ENCODE measurements at places on chromosomes 3 and 15. TPM values are rescaled to one million over a fixed set of nuclear protein-coding genes. Genes with fewer than 3 reads are reported as not detected.

DNA sequence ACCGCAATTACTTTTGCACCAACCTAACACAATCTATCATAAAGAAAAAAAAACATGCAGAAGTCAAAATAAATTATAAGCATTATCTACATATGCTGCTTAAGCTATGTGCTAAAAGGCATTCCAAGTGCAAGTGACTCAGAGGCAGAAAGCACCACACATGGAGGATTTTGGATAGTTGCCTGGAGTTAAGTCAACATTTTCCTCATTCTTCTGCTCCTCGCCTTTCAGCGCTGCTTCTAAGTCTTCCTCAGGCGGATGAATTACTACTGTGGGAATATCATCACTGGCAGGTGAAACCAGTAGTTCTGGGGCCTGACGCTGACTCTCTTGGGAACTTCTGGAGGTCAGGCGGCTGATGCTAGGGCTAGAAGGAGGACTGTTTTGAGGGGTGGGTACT is 53.1 kb downstream of the SLC4A7 start:
- DNase-seq, result peak; percentile 71
- H3K36me3 ChIP-seq, result peaks cover 75% of the 10 kb centered on the region
- H3K27me3 ChIP-seq, result no peaks in the 10 kb centered on the region
- H3K4me1 ChIP-seq, result peaks cover 20% of the 10 kb centered on the region

DNA sequence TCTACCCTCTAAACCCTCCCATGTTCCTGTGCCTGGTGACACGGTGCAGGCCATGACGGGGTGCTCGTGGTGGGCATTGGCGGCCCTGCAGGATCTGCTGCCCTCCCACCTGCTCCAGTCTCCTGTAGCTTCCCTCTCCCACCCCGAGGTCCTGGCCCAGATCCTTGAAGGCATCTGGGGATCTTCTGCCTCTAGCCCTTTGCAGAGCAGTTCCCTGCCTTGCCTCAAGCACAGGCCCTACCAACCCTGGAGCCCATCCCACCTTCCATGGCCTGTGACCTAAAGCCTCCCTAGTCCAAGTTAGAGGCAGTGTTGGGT is 27.5 kb upstream of the SEC13 start:
- H3K27me3 ChIP-seq, result no peaks in the 10 kb centered on the region
- H3K27ac ChIP-seq, result no peak overlapping the region
- DNase-seq, result peak; percentile 84
- peaks cover 16% of the 10 kb centered on the region for H3K4me1 ChIP-seq

GRCh38 chr15:80514071-80514780 is 110.0 kb downstream of the ARNT2 start:
- no peaks in the 10 kb centered on the region for H3K27me3 ChIP-seq
- DNase-seq, result peak; percentile 92
- no peak overlapping the region for H3K4me3 ChIP-seq

DNA sequence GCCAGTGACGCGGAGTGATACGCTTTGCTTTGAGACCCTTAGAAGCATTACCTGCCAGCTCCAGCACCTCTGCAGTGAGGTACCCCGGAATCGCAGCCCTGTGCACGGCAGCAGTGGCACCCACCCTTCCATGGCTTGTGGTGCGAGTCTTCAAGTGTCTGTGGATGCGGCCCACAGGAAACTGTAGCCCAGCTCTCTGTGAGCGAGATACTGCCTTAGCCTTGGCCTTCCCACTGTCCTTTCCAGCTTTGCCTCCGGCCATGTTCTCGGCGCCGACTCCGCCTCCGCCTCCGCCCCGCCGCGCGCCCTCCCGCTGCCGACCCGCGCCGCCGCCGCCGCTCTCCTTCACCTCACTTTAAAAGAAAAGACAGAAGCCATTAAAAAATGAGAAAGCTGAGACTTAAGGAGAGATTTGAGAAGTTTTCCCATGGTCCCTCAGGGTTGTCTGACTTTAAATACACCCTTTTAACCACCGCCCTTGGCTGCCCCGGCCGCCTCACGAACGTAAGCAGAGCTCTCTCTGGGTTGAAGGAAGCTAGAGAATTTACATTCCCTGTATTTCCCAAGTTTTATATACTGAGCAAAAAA is 78.5 kb upstream of the FAM174B start:
- no peaks in the 10 kb centered on the region for H3K27me3 ChIP-seq
- H3K4me3 ChIP-seq, result peak overlapping the region; percentile 73
- DNase-seq, result peak; percentile 81
- H3K27ac ChIP-seq, result no peak overlapping the region
- H3K36me3 ChIP-seq, result no peaks in the 10 kb centered on the region

- H3K27ac ChIP-seq, result no peak overlapping the region
- no peak overlapping the region for H3K4me3 ChIP-seq
- H3K27me3 ChIP-seq, result peaks cover 13% of the 10 kb centered on the region
- DNase-seq, result no peak
- peaks cover 4% of the 10 kb centered on the region for H3K4me1 ChIP-seq
Measured at GRCh38 chr3:55690726-55691125, 203.6 kb upstream of the WNT5A start.

DNA sequence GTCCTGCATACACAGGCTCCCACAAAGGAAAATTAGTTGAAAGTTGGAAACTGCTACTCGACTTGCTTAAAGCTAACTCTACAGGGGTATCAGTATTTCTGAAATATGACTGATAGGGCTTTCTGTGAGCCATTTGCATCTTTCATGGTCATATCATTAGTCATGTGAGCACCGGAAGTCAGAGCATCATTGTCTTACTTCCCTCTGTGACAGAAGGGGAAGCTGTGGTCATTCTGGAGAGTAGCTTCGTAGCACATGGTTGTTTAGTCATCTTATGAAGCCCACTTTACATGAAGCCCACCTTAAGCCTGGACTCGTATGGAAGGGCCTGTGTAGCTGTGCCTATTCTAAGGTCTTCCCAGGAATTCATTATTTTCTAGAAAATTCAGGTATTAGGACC is 69.0 kb downstream of the COL6A5 start:
- no peak for DNase-seq
- H3K4me1 ChIP-seq, result no peaks in the 10 kb centered on the region
- no peaks in the 10 kb centered on the region for H3K27me3 ChIP-seq
- H3K27ac ChIP-seq, result no peak overlapping the region

DNA sequence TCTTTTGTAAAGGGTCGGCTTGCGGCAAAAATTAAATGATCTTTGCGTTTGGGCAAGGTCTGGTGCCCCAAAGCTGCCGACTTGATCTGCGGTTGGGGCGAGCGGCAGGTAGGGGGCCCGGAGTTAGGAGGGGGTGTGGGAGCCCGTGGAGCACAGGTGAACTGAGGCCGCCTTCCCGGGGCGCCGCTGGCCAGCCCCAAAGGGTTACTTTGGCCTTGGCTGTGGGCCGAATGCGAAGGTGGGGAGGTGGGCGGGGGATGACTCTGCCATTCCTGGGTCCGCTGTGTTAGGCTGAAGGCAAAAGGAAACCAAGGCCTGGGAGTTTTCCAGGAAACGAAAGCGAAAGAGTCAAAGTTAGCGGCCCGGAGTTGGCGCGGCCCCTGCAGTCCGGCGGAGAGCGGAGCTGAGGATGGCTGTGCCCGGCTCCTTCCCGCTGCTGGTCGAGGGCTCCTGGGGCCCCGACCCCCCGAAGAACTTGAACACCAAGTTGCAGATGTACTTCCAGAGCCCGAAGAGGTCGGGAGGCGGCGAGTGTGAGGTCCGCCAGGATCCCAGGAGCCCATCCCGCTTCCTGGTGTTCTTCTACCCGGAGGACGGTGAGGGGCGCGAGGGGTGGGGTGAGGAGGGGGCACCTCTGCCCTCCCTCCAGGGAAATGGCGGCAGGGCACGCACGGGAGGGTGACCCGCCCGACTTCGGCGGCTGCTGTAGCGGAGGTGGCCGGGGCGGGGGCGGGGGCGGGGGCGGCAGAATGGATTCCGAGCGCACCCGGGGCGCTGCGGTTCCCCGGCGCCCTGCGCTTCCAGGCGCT is at the start of gene PARP14:
Gene PARP14 (plus strand): TSS at position 365 of the 809 bp plus-strand sequence. CDS start 45 bp downstream, at position 410.
- H3K36me3 ChIP-seq, result no peaks in the 10 kb centered on the region
- H3K4me3 ChIP-seq, result peak within 1 kb of the TSS; percentile 84
- peak; percentile 87 for DNase-seq
- H3K4me1 ChIP-seq, result peaks cover 28% of the 10 kb centered on the region
- no peaks in the 10 kb centered on the region for H3K27me3 ChIP-seq
- H3K27ac ChIP-seq, result peak within 1 kb of the TSS; percentile 68

- no peak for DNase-seq
- no peaks in the 10 kb centered on the region for H3K27me3 ChIP-seq
- no peak overlapping the region for H3K27ac ChIP-seq
Measured at GRCh38 chr15:97156739-97157265, 803.7 kb upstream of the ARRDC4 start.

- H3K36me3 ChIP-seq, result no peaks in the 10 kb centered on the region
- H3K27me3 ChIP-seq, result no peaks in the 10 kb centered on the region
- H3K4me1 ChIP-seq, result no peaks in the 10 kb centered on the region
- no peak overlapping the region for H3K27ac ChIP-seq
- DNase-seq, result no peak
Measured at GRCh38 chr15:98077186-98077585, 116.7 kb downstream of the ARRDC4 start.

DNA sequence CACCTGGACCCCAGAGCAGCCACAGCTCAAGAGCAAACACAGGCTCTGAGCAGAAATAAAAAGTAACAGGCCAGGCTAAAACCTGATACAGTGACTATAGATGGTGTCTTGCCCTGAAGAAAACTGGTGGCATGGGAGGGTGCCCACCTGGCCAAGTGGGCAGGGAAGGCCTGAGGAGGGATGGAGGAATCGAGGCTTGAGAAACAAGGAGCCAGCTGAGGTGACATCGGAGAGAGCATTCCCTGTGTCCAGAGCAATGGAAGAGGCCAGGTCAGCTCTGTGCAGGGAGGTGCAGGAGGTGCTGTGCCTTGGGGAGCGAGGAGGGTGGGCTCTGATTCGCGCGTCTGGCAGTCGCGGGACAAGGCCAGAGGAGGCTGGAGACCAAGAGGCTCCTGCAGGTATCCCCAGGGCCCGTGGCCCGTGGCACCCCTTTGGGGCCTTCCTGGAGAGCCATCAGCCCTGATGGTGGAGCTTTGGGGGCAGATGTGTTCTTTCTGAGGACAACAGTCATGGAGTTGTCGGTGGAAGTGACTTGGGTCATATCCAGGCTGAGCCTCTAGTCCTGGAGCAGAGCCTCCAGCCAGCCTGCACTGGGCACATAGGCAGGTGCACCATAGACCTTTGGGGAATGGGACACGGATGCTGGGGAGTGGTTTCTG is 56.1 kb downstream of the PLXNA1 start:
- H3K27me3 ChIP-seq, result peaks cover 2% of the 10 kb centered on the region
- H3K4me3 ChIP-seq, result no peak overlapping the region
- no peak overlapping the region for H3K27ac ChIP-seq
- DNase-seq, result peak; percentile 86
- peaks cover 10% of the 10 kb centered on the region for H3K4me1 ChIP-seq

GRCh38 chr3:167978071-167978470 is 117.7 kb downstream of the GOLIM4 start:
- no peaks in the 10 kb centered on the region for H3K36me3 ChIP-seq
- no peak overlapping the region for H3K27ac ChIP-seq
- no peaks in the 10 kb centered on the region for H3K4me1 ChIP-seq
- no peak overlapping the region for H3K4me3 ChIP-seq

- peaks cover 31% of the 10 kb centered on the region for H3K27me3 ChIP-seq
- H3K4me1 ChIP-seq, result no peaks in the 10 kb centered on the region
- no peak overlapping the region for H3K27ac ChIP-seq
- DNase-seq, result peak; percentile 98
- H3K36me3 ChIP-seq, result no peaks in the 10 kb centered on the region
- H3K4me3 ChIP-seq, result peak overlapping the region; percentile 57
Measured at GRCh38 chr15:40290918-40291574, 8.2 kb upstream of the ANKRD63 start.

DNA sequence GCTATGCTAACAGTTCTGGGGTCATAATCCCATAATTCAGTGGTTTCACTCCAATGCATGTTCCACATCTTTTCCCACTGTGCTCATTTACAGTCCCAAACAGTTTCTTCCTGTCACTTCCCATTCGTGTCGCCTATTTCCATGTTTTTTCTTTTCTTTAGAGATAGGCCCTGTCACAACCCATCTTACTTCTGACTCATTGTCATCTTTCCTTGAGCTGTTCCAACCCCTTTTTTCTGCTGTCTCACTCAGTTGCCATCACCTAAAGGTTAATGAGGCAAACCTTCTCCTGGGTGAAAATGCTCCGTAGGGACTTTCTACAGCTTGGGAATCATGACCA is 814.5 kb downstream of the VGLL3 start:
- H3K27ac ChIP-seq, result no peak overlapping the region
- H3K4me1 ChIP-seq, result no peaks in the 10 kb centered on the region
- no peaks in the 10 kb centered on the region for H3K36me3 ChIP-seq

DNA sequence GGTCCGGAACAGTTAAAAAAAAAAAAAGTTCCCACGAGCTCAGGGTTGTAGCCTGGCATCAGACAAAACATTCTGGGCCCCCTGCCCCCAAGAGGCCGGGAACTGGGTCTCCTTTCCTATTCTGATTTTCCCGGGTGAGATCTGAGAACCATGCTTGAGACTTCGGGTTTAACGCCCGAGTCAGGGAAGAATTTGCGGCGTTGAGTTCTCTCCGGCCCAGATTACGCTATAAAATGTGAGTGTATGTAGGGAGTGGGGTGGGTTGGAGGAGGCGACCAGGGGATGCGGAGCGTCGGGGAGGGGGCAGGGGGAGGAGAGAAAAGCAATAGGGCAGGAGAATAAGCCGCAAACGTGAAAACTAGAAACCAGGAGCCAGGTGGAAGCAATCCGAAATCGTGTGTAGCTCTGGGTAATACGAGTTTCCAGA is 2.7 kb downstream of the ZIC1 start:
- no peak overlapping the region for H3K4me3 ChIP-seq
- no peak overlapping the region for H3K27ac ChIP-seq
- H3K4me1 ChIP-seq, result no peaks in the 10 kb centered on the region
- H3K27me3 ChIP-seq, result peaks cover 96% of the 10 kb centered on the region

DNA sequence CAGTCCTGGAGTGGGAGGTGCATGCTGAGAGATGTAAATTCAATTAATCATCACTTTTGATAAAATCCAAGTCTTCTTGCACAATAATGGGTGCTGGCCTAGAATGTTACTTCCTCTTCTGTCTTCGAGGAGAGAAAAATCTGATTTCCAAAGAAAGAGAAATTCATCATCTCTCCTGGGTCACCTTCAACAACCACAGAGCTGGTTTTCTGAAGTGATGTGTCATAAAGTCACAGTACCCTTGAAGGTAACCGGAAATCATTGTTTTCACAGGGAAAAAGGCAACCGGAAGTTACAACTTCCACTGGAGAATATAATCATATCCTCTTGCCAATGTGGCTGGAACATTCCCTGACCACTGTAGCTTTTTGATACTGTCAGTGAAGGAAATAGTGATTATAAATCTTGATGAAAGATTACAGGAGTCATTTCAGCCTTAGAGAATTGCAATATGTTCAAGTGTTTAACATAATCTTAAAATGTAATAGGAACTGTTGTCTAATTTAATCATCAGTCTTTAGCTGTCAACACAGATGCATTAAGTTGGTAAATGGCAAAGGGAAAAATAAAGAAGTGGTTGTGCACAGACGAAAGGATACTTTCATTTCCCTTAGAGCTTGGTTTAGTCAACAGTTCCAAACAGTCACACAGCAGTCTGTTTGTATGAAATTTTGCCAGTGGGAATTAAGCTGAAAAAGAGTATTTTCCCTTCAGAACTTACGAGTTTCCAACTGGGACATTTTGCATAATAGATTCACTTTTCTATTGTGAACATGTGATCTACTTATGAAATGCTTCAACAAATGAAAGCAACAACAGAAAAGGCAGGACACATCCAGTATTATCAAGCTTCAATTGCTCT is 106.5 kb upstream of the SLC4A7 start:
- peak; percentile 59 for DNase-seq
- H3K27ac ChIP-seq, result peak overlapping the region; percentile 82
- no peaks in the 10 kb centered on the region for H3K27me3 ChIP-seq

Gene MANF
- total RNA-seq, result 37.3 TPM

Gene PYGO1
- 18.0 TPM for total RNA-seq

Gene POPDC2
- total RNA-seq, result 1.1 TPM

Gene TRIM69
- total RNA-seq, result 14.7 TPM

Gene CFAP100
- total RNA-seq, result not detected

Gene UNC13C
- total RNA-seq, result under 0.01 TPM

Gene HHATL
- total RNA-seq, result not detected

Gene EBLN2
- total RNA-seq, result 6.2 TPM

Gene VWA5B2
- not detected for total RNA-seq
